Cortex of kidney (tissue), 1 donor: ENCODE measurements at places on chromosomes 1 and 21.

- DNase-seq: no peak
Observed at GRCh38 chr1:2431103-2431502, 18.7 kb upstream of the PEX10 start.

- no peak for DNase-seq
Observed at GRCh38 chr1:1910651-1911331, 4.3 kb upstream of the CALML6 start.

DNA sequence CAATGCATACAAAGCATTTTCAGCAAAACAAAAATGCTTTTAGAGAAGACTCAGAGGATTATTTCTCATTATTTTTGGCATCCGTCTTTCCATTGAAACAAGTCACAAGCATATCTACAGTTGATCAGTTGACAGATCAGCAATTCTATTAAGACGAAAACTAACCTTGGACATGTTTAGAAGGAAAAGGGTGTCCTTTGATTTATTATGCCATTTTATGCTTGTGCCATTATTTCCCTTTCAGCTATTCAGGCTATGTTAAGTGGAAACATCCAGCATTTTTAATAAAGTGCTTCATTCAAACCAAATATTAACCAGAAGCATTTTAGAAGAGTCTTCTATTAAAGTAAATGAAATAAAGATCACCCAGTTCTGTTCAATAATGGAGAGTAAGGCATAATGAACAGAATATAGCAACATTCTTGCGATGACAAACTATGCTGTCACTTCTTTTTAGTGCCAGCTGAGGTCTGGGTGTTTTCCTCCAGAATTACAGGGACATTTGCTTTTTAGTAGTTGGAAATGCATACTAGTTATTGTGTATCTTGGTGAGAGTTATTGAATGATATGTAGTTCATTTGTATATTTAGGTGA, 481.4 kb downstream of the PLA2G4A start:
- no peak for DNase-seq

- DNase-seq: no peak
Observed at GRCh38 chr1:2819429-2819828, 17.9 kb upstream of the TTC34 start.

GRCh38 chr1:193971595-193971994, 785.2 kb upstream of the B3GALT2 start:
- no peak for DNase-seq

GRCh38 chr1:224198572-224198971, 15.5 kb downstream of the DEGS1 start:
- no peak for DNase-seq
